Mammary epithelial cell (primary cell): ENCODE measurements at places on chromosomes 5 and 9.
A peak's percentile ranks its signal among the peaks of the same experiment; 100 is the strongest.

GRCh38 chr9:99176527-99177013, 45.2 kb downstream of the ALG2 start:
- no peak for DNase-seq

- no peak for DNase-seq
These were observed 3.7 kb downstream of the NR4A3 start for GRCh38 chr9:99825172-99826046.

- no peak for DNase-seq
These were observed 29.9 kb downstream of the USP20 start for GRCh38 chr9:129864991-129865647.

GRCh38 chr5:125202871-125203438, 456.5 kb upstream of the ZNF608 start:
- no peak for DNase-seq

DNA sequence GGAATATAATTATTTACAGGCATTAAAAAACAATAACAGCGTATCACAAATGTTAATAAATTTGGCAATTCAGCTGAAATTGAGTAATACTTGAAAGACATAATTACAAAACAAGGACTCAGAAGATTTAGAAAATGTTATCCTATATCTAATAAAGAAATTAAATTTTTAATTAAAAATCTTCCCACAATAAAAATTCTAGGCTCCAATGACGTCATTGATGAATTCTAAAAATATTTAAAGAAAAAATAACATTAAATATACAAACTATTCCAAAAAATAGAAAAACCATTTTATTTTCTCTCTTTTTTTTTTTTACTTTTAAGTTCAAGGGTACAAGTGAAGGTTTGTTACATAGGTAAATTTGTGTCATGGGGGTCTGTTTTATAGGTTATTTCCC, 161.5 kb downstream of the ADAMTS6 start:
- no peak for DNase-seq

- no peak for DNase-seq
These were observed 148.2 kb upstream of the PLPPR1 start for GRCh38 chr9:100880284-100880683.

DNA sequence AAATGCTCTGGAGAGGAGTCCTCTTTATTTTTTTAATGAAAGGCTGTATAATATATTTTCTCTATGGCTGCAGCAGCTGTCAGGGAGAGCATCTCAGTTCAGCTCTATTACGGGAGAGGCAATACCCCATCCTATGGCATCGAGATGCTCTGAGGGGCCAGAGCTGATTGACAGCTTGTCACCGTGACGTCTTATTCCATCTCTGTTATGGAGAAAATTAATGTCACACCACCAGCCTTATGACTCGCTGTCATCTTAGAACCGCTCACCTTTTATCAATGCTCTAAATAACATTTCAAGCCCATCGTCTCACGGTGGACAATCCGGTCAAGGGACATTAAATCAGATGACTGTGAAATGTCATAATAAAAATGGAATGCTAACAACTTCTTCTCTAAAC, 273.5 kb downstream of the SLF1 start:
- DNase-seq, result no peak

GRCh38 chr5:177445052-177445916, 1.3 kb upstream of the PRR7 start:
- no peak for DNase-seq

DNA sequence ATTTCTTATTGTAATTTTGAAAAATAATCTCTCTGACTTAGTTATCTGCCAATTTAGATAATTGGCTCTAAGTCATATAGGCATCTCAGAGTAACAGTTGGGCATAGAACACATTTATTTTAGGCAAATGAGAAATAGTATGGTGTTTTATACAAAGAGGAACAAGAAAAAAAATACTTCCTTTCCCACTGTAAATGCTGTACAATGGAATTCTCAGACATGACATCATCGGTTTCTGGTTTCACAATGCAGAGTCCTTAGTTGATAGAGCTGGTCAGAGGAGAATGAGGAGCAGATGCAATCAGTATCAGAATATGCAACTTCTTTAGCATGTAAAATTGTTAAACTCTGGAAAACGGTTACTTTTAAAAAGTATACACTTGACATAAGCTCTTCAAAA, 49.4 kb downstream of the PLK2 start:
- peak; percentile 93 for DNase-seq

DNA sequence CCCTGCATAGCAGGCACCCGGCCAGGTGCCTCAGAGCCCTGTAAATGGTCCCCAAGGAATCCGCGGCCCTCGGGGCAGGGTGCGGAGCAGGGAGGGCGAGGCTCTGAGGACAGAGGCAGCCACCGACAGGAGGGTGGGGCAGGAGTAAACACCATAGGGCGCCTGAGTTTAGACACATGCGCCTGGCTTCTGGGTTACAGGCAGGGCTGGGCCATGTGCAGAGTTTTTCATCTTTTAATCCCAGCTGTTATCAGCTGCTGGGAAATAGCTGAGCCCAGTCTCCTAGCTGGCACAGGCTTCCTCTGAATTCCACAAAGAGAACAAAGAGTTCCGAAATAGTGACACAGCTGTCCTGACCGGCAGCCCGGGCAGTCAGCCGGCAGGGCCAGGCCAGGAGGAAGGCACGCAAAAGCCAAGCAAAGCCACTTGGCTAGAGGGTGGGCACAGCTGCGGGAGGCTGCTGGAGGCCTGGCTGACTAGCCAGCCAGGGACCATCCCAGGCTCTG, 98.9 kb upstream of the PHYKPL start:
- no peak for DNase-seq

DNA sequence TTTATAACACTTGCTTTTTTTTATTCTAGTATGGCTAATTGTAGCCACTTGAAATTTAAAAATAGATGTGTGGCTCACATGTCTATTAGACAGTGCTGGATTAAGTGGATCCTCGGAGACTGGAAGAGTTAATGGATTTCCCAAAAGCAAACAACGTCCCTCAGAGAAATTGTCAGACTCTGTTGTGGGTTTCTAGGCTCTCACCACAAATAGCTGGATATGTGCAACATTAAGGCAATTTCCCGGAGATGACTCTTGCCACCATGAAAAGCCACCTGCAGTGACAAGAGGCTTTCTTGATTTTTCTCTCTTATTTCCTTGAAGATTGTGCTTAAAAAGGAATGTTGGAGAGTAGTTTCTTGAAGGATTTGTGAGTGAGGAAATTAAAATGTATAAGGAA, 43.2 kb downstream of the TMEM167A start:
- DNase-seq, result no peak

- no peak for DNase-seq
These were observed 18.8 kb upstream of the FAM13B start for GRCh38 chr5:138051441-138052296.

- DNase-seq, result no peak
These were observed 39.0 kb downstream of the RAPGEF1 start for GRCh38 chr9:131700765-131701435.

- DNase-seq, result no peak
These were observed 11.6 kb downstream of the COL27A1 start for GRCh38 chr9:114166614-114167572.

DNA sequence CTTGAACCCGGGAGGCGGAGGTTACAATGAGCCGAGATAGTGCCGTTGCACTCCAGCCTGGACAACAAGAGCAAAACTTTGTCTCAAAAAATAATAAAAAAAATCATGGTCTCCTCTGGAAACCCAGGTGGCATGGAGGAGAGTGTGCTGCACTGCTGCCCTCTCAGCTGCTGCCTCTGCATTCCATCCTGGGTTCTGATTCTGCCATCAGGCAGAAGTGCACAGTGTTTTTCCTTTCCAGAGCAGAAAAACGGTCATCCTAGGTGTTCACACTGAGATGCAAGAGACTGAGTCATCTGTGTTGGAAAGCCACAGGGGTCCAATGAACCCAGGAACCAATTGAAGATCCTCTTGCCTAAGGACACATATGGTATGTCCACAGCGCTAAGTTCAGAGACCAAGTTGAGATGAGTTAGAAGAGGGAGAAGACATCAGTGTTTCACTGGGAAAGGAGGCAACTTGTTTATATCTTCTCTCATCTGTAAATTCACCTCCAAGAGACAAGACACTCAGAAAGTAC, 88.8 kb upstream of the DMRT1 start:
- peak; percentile 28 for DNase-seq

- no peak for DNase-seq
These were observed 33.2 kb downstream of the PTGR1 start for GRCh38 chr9:111566234-111566633.

GRCh38 chr5:122439645-122440044, 127.6 kb downstream of the SNCAIP start:
- DNase-seq, result no peak

- DNase-seq, result peak; percentile 19
These were observed 1.2 kb upstream of the PAPPA start for GRCh38 chr9:116152390-116152789.

- no peak for DNase-seq
These were observed 8.3 kb downstream of the FOXD1 start for GRCh38 chr5:73440262-73440661.

- no peak for DNase-seq
These were observed 30.8 kb upstream of the ABCA1 start for GRCh38 chr9:104958751-104959150.

DNA sequence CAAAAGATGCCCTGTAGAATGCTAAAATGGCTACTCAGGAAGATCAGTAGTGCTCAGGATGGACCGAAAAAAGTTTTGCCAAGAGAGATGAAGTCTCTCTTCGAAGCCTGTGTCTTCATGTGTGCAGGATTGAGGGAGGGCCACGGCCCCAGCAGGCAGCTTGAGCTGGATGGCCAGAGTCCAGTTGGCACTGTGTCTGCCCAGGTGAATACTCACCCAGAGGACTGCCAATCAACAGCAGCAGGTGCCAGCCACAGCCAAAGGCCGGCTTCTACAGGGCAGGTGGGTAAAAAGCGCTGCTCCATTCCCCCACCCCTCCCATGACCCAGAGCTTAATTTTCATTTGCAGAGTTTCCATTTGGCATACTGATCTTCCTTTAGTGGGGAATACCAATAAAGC, 287.9 kb upstream of the ZNF608 start:
- DNase-seq, result no peak

- DNase-seq, result peak; percentile 61
These were observed 56.2 kb downstream of the PLAC8L1 start for GRCh38 chr5:146048994-146049703.

- DNase-seq, result peak; percentile 37
These were observed 5.6 kb downstream of the C5orf24 start for GRCh38 chr5:134851307-134851923.

DNA sequence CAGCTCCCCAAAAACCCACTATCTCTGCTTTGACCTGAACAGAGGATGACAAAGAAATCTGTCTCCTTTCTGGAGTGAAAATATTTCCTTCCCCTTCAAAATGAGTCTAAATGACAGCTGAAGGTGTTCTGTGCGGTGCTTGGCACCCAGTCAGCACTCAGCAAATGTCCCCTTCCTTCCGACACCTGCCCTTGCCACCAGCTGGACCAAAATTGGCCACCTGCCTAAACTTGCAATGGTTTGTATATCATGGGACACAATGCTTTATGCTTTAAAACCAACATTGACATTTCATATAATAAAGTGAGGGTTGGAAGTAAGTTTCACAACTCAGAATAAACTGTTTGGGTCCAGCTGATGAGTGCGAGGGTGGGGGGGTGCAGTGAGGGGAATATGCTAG, 7.5 kb upstream of the TTC1 start:
- no peak for DNase-seq

DNA sequence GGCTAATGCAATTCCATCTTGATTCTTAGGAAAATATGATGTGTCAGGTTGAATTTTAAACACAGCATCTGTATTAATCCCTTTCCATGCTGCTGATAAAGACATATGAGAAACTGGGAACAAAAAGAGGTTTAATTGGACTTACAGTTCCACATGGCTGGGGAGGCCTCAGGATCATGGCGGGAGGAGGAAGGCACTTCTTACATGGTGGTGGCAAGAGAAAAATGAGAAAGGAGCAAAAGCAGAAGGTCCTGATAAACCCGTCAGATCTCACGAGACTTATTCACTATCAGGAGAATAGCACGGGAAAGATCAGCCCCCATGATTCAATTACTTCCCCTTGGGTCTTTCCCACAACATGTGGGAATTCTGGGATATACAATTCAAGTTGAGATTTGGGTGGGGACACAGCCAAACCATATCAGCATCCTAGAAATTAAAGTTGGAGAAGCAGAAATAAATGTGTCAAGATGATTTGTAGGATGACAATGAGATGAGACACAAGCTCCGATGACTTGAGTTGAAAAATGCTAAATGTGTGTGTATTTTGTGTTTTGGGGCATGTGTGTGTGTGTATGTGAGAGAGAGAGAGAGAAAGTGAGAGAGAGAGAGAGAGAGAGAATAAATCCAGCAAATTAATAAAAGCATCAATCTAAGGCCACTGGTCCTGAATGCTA, 48.5 kb upstream of the ANKRD55 start:
- no peak for DNase-seq
